Astrocyte (in vitro differentiated cells and primary cell): ENCODE measurements at places on chromosomes 5 and 9.

DNA sequence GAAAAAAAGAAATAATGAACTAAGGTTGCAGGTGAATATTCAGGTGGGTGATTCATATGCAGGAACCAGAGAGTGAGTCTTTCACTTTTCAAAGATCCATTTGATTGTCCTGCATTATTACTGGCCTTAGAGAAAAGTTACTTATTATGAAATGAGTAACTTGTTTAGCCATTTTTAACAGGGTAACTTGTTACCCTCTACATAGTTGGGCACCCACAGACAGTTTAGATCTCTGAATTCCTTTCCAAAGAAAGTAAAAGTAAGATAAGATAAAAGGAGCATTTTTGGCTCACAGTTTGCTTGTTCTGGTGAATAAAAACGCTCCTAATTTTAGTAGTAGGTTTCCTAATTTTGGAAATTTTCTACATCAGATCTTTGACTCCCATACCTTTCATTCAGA lies 54.1 kb upstream of the DAB2 start:
- DNase-seq, result peak; percentile 66

- no peak for DNase-seq
These were observed 220.7 kb upstream of the TMEM161B start for GRCh38 chr5:88489364-88489763.

DNA sequence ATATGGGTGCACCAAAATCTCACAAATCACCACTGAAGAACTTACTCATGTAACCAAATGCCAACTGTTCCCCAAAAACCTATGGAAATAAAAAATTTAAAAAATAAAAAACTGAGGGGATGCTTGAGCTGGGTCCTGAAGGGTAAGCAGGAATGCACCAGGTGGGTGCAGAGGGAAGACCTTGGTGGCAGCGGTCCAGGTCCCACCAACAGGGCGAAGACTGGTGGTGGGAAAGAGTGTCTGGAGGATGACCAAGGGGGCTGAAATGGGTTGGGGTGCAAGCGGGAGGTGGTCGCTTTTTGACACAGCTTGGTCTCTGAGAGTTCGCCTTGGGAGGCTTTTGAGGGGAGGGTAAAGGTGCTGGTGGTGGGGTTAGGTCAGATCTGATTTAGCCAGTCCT lies 3.3 kb upstream of the DAB2IP start:
- DNase-seq, result no peak

- DNase-seq, result no peak
These were observed 92.3 kb upstream of the PUM3 start for GRCh38 chr9:2936221-2936620.

DNA sequence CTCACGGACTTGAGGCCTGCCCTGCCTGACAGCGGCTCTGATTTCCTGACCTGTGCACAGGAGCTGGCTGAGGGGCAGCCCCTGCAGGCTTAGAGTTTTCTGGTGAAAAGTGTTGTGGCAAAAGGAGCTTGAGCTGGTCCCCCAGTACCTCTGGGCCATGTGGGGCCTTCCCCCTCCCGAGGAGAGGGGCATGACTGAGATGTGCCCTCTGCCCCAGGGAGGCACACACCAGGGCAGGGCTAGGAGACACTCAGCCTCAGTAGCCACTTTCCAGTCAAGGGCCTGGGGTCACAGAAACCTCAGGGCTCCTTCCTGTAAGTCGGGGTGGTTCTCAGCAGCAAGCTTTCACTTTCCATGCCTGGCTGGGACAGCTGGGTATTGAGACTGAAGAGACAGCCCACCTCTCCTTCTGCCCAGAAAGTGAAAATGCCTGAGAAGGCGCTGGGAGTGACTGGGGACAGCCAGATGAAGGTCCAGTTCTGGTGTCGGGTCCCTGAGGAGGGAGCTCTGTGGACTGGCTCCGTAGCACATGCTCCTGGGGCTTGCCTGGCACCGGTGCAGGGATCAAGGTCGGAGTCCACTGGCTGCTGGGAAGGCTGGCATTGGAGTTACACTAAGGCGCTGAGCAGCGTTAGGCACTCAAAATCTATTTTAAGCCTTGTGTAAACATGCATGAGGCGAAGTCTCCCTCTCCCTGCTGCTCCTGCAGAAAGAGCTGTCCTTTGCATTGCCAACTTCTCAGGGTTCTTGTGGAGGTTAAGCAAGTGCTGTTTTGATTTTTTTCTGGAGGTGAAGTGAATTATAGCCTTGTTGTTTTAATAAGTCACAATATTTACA lies 394.9 kb downstream of the GADD45G start:
- DNase-seq, result peak; percentile 53

GRCh38 chr5:134738133-134738962 lies at the start of gene CAMLG:
Gene CAMLG (plus strand): TSS chr5:134738548. CDS start chr5:134738621, 73 bp downstream.
- DNase-seq, result peak; percentile 92

DNA sequence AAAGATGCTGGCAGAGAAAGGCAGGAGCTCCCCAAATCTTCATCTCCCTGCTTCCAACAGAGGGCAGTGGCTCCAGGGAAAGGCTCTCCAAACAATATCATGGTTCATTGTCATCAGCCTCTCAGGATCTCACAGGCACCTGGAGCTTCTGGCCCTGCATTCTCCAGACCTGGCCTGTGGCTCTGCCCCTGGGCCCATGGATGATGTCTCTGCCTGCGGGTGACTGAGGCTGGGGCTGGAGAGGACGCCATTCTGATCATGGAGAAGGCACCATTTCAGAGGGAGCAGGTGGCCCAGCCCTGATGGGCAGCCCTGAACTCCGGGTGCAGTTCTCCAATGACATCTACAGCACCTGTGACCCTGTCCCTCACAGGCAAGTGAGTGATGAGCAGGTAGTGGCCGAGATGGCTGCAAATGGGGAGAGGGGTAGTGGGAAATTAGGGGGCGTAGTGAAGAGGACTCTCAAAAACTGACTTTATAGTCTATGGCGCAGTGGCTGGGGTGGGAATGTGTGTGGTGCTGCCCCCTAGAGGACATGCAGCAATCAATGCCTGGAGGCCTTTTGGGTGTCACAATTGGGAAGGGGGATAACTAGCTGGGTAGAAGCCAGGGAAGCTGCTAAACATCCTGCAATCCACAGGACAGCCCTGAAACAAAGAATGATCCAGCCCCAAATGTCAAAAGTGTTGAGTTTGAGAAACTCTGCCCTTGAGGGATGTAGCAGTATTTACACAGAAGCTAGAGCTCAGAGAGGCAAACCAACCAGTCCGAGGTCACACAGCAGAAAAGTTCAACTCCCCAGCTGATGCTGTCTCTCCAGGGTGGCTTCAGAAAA lies 3.2 kb downstream of the SH3PXD2B start:
- no peak for DNase-seq

- no peak for DNase-seq
These were observed 5.5 kb downstream of the SHC3 start for GRCh38 chr9:89173072-89173471.

DNA sequence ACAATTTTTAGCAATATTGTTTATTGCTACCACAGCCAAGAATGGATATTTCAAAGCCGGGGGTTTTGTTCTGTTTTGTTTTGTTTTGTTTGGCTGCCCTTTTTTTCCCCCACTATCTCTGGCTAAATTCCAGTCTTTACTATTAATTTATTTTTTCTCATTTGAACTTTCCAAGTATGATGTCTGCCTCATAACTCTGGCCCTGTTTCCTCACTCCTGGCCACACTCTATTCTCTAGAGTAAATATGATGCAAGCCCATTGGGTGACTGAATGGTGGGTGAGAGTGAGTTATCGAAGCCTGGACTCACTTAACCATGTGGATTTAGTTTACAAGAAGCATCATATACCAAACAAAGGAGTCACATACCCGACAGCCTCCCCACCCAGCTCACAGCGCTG lies 41.9 kb downstream of the WDR36 start:
- DNase-seq, result peak; percentile 8

DNA sequence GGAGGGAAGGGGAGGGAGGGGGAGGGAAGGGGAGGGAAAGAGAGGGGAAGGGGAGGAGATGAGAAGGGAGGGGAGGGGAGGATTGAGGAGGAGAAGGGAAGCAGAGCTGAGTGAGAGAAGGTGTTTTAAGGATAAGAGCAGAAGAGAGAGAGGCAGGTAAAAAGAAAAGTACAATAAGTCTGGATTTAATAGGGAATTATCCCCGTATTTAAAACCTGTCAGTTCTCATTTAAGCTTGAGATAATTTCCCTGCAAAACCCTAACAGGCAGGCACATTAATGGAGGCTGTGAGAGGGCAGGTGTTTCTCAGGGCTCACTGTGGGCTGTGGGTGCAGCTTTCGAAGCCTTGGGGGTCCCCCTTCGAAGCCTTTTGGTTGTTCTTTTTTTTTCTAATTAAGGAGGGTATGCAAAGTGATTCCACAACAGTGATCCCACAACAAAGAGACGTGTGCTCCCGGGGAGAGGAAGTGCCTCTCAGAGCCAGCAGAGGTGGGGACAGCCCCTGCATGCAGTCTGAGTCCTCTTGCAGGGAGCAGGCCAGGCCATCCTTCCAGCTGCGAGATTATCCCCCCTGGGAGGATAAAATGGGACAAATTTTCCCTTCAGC lies 317.9 kb upstream of the IRX1 start:
- DNase-seq, result no peak

DNA sequence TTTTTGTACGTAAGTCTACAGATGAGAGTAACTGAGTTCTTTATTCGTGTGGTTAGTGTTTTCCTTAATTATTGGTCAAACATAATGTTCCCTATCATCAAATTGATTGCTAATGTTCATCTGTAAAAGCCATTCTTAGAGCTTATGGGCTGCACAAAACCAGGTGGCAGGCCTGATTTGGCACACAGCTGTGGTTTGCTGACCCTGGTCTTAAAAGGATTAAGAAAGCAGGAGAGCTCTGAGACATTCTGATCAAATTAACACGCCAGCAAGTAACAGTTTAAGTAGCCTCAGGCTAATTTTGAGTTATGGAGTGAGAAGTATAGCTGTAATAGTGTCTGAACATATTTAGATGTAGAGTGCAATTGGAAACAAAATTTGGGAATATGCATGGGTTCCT lies 63.2 kb downstream of the PRR16 start:
- DNase-seq, result no peak

- DNase-seq, result peak; percentile 88
These were observed 53.5 kb downstream of the ZFR start for GRCh38 chr5:32390819-32391591.

DNA sequence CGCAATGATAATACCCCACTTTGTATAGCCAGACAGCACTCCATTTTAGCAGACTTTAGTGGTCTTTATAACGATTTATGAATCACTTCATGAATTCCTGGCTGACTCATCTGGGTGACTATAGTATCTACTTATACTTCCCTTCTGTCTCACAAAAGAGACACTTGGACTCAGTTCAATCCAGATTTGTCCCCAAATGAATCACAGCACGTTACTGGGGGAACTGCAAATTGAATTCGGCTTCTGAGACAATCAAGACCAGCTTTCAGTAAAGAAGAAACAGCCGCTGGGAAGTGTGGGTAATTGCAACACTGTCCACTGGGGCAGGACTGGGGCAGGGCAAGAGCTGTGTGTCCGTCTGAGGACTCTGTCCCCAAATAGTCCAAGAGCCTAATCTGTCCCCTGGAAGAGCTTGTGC lies 337.3 kb upstream of the RFX3 start:
- peak; percentile 94 for DNase-seq

DNA sequence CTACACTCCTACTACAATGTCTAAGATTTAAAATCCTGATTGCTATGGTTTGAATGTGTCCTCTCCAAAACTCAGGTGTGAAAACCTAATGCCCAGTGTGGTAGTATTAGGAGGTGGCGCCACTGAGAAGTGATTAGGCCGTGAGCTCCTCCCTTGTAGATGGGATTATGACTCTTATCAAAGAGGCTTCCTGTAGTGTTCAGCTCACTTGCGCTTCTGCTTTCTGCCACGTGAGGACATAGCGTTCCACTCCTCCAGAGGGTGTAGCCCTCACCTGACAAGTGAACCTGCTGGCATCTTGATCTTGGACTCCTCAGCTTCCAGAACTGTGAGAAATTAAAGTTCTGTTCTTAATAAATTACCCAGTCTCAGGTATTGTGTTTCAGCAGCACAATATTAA lies 33.0 kb upstream of the WHRN start:
- DNase-seq, result no peak

DNA sequence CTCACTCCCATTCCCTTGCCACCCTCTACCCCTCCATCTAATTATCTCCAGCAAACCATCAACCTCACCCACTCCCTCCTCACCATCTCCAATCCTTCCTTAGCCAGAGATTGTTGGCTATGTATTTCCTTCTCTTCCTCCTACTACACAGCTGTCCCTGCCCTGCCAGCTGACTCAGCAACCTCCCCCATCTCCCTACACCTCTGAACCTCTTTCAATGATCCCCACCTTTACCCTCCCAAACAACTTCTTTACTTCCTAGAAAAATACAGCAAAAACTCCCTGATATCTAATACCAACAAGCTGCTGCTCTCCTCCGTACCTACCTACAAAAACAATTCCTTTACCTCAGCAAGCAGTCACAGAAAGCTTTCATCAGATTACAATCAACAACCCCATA lies 37.3 kb downstream of the SPTLC1 start:
- DNase-seq, result no peak

DNA sequence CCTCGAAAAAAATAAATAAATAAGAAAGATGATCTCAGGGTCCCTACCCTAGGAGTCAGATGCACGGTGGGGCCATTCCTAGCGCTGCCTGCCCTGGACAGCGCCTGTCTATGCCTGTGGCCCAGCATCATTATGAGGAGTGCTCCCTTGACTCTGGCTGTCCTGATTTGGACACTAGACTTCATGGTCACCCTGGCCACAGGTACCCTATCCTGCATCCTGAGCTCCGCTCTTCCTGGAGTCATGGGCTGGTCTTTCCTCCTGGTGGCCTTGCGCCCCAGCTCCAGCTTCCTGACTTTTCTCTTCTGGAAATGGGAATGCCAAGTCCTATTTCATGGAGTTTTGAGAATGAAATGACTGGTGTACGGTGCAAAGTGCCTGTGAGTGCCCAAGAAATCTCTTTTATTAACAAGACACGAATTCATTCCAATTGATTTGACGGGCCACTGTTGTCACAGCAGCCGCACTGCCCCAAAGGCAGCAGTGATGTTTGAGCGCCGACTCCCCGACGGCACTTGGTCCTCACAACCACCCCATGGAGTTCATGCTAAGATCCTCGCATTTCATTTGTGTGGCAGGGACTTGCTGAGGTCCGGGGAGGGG lies 564 bp upstream of the AIF1L start:
- DNase-seq, result no peak

DNA sequence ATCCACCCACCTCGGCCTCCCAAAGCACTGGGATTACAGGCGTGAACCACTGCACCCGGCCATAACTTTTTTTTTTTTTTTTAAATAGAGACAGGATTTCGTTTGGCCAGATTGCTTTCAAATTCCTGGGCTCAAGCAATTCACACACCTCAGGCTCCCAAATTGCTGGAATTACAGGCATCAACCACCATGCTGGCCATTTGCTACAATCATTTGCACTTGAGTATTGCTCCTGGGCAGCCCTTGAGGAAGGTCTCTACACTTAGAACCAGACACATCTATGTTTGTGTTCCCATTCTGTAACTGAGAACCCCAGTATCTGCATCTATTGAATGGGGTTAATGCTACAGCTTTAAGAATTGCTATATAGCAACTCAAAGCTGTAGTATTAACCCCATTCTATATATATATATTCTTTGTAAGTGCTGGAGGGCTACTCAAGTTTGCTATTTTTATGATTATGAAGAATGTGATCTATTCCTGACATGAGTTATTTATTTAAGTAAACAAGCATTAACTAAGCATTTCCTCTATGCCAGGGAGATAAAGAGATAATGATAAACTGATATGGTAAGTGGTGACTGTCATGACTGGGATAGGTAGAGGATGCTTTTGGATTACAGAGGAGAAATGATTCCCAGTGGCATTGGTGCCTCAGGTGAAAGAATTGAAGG lies 496.5 kb upstream of the TNC start:
- DNase-seq, result no peak
